Hepatic stellate cell (primary cell): ENCODE measurements at places on chromosomes 7 and 10.

- DNase-seq = no peak
Observed at GRCh38 chr10:43622038-43622437, 15.8 kb downstream of the ZNF485 start.

DNA sequence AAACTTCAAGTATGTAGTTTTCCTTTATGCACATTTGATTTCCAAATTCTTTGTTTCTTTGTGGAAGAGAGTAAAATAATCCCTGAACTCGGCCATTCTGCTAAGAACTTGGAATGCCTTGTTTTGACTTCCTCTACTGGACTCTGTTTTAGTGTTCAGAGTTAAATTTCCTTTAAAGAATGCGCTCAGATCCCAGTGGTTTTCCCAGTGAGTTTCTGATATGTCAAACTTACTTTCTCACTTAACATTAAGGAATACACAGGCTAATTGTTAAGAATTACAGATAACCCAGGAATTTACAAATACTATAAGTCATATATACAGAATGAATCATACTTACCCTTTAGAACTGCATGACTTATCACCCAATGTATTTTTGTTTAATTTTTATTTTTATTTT is 1067.6 kb upstream of the CELF2 start:
- DNase-seq = no peak

DNA sequence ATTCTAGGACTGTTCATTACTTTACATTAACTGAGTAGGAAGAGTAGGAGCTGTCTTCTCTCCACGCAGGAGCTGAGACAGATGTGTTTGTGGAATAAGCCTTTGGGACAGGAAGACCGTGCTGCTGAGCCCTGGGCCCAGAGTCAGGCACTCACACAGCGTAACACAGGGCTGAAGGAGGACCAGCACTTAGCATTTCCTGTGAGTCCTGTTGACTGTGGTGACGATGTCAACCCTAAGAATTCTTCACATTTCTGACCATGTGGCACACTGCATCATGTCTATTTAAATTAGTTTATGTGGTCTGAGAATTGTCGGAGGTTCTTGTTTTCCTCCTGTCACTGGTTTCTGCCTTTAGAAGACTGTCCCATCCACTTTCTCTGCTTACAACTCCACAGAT is 117.2 kb downstream of the PIP4K2A start:
- DNase-seq = peak; percentile 54

- DNase-seq = peak; percentile 10
Observed at GRCh38 chr10:49273082-49273465, 25.9 kb upstream of the C10orf71 start.
